ENCODE measurements at places on chromosomes 11 and 22. TPM values are rescaled to one million over a fixed set of nuclear protein-coding genes. Genes with fewer than 3 reads are reported as not detected.
A peak's percentile ranks its signal among the peaks of the same experiment; 100 is the strongest.

- H3K36me3 ChIP-seq: no peaks in the 10 kb centered on the region
- no peak for DNase-seq
Observed at GRCh38 chr11:120215634-120216033, 4.8 kb downstream of the OAF start.

- no peak overlapping the region for H3K27ac ChIP-seq
- H3K4me1 ChIP-seq: no peaks in the 10 kb centered on the region
- no peaks in the 10 kb centered on the region for H3K36me3 ChIP-seq
- H3K4me3 ChIP-seq: no peak overlapping the region
Observed at GRCh38 chr11:99098751-99099150, 78.0 kb downstream of the CNTN5 start.

GRCh38 chr22:27347951-27348350 lies 453.6 kb downstream of the MN1 start:
- no peaks in the 10 kb centered on the region for H3K36me3 ChIP-seq
- H3K4me1 ChIP-seq: peaks cover 20% of the 10 kb centered on the region
- no peak overlapping the region for H3K4me3 ChIP-seq
- H3K27ac ChIP-seq: no peak overlapping the region
- no peak for DNase-seq
- no peaks in the 10 kb centered on the region for H3K27me3 ChIP-seq

- no peaks in the 10 kb centered on the region for H3K27me3 ChIP-seq
- no peaks in the 10 kb centered on the region for H3K4me1 ChIP-seq
- H3K27ac ChIP-seq: no peak overlapping the region
Observed at GRCh38 chr22:19820880-19821522, 33.7 kb downstream of the GNB1L start.

- no peak overlapping the region for H3K27ac ChIP-seq
- H3K4me3 ChIP-seq: no peak overlapping the region
- peak; percentile 56 for DNase-seq
Observed at GRCh38 chr22:39236321-39237317, 8.2 kb downstream of the PDGFB start.

GRCh38 chr11:7427733-7428132 lies 57.6 kb upstream of the OLFML1 start:
- H3K4me3 ChIP-seq: no peak overlapping the region
- no peak for DNase-seq
- no peaks in the 10 kb centered on the region for H3K4me1 ChIP-seq

- H3K4me1 ChIP-seq: no peaks in the 10 kb centered on the region
- H3K36me3 ChIP-seq: no peaks in the 10 kb centered on the region
- no peak overlapping the region for H3K4me3 ChIP-seq
- H3K27ac ChIP-seq: no peak overlapping the region
- DNase-seq: no peak
Observed at GRCh38 chr11:70813651-70814050, 415.3 kb downstream of the CTTN start.

- peaks cover 30% of the 10 kb centered on the region for H3K4me1 ChIP-seq
- H3K27ac ChIP-seq: peak overlapping the region; percentile 83
Observed at GRCh38 chr11:17389211-17389956, 925 bp upstream of the KCNJ11 start.

DNA sequence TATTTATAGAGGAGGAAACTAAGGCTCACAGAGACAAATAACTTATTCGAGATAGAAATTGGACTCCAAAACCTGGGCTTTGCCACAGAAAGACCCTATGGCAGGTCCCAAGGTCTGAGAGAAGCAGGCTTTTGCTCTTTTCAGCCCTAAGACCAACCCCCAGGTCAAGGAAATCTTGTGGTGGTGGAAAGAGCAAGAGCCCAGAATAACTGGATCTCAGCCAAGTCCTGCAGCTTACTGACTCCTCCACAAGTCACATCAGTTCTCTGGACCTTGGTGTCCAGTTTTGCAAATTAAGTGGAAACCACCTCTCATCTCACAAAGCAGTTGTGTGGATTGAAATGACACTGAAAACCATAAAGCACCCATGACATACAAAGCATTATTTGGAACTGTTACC lies 122.2 kb downstream of the C11orf58 start:
- peak; percentile 24 for DNase-seq
- no peaks in the 10 kb centered on the region for H3K4me1 ChIP-seq
- H3K27ac ChIP-seq: no peak overlapping the region
- H3K36me3 ChIP-seq: no peaks in the 10 kb centered on the region
- H3K4me3 ChIP-seq: no peak overlapping the region
- H3K27me3 ChIP-seq: no peaks in the 10 kb centered on the region

Gene KIRREL3
- not detected for total RNA-seq

Gene PDGFD
- 43.1 TPM for total RNA-seq

Gene LRRC74B
- not detected for total RNA-seq

Gene PATE2
- not detected for total RNA-seq

Gene KRTAP5-7
- not detected for total RNA-seq

Gene KCNK4
- not detected for total RNA-seq

Gene OR8D4
- 1.6 TPM for total RNA-seq

Gene PRR33
- not detected for total RNA-seq

Gene KCTD14
- total RNA-seq: 7.6 TPM

Gene GAL3ST1
- 13.8 TPM for total RNA-seq

Gene SLC22A12
- not detected for total RNA-seq

Gene DCDC1
- 1.8 TPM for total RNA-seq
